ENCODE measurements at places on chromosomes 12 and 14.

GRCh38 chr14:59600211-59600945 lies 23.8 kb upstream of the CCDC175 start:
- no peak for DNase-seq

DNA sequence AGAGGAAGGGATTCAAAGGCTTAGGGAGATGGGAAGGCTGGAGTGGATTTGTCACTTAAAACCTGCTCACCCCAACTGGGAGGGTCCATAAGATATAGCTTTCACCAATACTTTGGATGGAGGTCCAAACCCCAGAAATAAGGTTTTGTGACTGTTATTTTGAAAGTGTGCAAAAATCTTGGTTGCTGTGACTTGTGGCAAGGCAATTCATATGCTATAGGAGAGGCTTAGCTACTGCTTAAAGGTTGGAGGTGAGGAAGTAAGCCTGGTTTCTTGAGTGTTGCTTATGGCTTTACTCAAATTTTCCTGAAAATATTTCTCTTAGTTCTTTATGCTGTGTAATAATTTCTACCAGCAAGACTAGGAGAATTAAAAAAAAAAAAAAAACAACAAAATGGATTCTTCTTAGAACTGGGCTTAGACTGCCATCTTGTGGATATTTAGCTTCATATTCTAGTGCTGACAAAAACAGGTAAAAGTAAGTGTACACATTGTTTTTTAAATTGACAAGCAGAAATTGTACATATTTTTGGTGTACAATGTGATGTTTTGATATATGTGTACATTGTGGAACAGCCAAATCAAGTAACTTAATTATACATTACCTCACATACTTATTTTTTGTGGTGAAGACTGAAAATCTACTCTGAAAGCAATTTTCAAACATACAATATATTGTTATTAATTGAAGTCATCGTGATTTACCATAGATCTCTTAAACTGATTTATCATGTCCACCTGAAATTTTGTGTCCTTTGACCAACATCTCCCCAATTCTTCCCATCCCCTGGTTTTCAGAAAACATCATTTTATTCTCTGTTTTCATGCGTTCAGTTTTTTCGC lies 23.0 kb downstream of the PDE6H start:
- no peak for DNase-seq

- DNase-seq: no peak
These were observed 25.0 kb downstream of the ERH start for GRCh38 chr14:69373104-69373503.

DNA sequence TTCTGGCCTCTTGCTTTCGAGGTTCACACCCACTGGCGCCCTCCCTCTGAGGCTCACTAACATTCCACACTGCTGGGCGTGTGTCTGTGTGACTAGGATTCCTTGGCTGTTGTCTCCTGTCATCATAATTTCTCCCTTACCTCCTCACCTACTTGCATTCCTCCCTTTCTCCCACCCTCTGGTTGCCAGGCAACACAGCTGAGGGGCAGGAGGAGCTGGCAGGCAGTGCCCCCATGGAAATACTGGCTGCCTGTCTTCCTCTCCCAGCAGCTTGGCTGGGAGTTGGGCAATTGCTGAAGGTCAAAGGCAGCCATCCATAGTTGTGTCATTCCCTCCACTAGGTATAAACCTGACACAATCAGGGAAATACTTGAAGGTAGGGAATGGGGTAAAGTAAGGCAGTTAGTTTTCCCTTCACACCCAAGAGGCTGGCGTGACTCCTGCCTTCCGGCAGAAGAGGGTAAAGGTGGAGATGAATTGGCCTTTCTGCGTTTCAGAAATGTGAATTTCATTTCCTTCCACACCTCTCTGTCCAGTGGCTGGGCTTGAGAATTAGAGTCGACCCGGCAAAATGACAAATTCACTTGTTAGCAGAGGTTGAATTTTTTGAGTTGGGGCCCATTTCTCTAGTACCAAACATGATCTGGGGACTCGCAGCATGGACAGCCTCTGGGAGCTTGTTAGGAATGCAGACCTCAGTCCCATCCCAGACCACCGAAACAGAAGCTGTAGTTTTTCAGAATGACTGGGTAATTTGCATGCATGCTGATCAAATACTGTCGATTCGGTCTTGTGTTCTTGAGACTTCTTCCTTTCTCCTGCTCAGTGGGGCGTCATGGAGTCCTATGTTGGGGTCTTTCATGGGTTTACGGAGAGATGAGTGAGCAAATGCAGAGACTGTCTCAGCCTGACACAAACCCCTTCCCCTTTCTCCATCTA lies 24.3 kb upstream of the EMP1 start:
- no peak for DNase-seq

- no peak for DNase-seq
These were observed 30.9 kb downstream of the TDG start for GRCh38 chr12:103996595-103996994.

GRCh38 chr14:62938778-62939177 lies 106.5 kb downstream of the KCNH5 start:
- DNase-seq: no peak

- no peak for DNase-seq
These were observed 158.7 kb downstream of the EGLN3 start for GRCh38 chr14:33792009-33792719.

GRCh38 chr12:685388-685787 lies 22.1 kb upstream of the NINJ2 start:
- DNase-seq: peak; percentile 72

- DNase-seq: no peak
These were observed 1042.2 kb downstream of the BCL11B start for GRCh38 chr14:98229656-98230366.
